GM06990 (cell line): ENCODE measurements at places on chromosomes 2 and 18.

- DNase-seq = no peak
Measured at GRCh38 chr2:202749477-202749876, 114.7 kb downstream of the FAM117B start.

DNA sequence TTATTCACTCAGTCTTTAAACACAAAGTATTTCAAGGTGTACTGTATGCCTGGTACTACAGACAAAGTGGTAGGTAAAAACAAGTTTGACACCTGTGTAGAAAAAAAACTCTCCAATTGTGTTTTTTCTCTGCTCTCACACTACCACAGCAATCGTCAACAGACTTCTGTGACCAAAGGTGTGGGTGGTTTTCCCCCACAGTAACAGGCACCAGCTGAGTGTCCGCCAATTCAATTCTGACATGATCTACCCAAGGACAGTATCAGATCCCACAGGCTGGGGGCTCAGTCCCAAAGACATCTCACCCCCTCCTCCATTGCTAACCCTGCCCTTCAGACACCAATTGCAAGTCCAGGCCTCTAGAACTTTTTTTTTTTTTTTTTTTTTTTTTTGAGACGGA is 71.2 kb downstream of the CD226 start:
- no peak for DNase-seq

DNA sequence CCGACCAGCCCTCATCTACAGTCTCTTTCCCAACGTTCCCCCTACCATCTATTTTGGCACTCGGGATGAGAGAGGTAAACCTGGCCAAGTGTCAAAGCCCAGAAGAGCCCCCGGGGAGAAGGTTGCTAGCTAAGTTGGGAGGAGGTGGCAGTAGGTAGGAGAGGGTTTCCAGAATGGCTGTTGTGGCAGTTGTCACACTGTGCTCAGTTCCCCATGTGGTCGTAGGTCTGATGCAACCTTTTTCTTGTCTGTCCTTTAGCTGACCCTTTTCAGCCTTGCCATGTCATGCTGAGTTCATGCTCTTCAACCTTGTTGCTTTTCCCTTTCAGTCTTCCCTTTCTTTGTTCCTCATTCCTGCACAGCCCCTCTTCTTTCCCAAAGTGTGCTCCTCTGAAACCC is 34.5 kb downstream of the TTLL4 start:
- no peak for DNase-seq

- no peak for DNase-seq
Measured at GRCh38 chr2:48247206-48247605, 282.7 kb upstream of the STON1 start.

- DNase-seq = no peak
Measured at GRCh38 chr2:237665713-237666143, 38.3 kb downstream of the LRRFIP1 start.
